ENCODE measurements at places on chromosomes 16 and 17.
A peak's percentile ranks its signal among the peaks of the same experiment; 100 is the strongest.

GRCh38 chr17:72928454-72929136 is 163.9 kb downstream of the SLC39A11 start:
- DNase-seq: no peak

GRCh38 chr17:60910415-60910814 is 232.8 kb downstream of the BCAS3 start:
- no peak for DNase-seq

DNA sequence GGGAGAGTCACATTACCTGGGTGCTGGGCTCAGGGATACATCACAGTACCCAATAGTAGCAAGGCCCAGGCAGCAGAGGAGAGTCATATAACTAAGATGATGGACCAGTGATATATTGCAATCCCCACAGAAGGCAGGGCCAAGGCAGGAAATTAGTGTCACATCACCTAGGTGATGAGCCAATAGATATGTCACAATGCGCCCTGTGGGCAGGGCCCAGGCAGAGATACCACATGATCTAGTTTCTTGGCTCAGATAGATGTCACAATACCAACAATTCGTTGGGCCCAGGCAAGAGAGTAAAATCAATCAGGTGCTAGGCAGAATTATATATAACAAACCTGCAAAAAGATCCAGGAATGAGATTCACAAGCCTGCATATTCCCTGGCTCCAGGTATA is 2111.5 kb downstream of the TP53TG3F start:
- no peak for DNase-seq

- no peak for DNase-seq
These were observed 81.1 kb downstream of the ADAMTS18 start for GRCh38 chr16:77353587-77354263.

DNA sequence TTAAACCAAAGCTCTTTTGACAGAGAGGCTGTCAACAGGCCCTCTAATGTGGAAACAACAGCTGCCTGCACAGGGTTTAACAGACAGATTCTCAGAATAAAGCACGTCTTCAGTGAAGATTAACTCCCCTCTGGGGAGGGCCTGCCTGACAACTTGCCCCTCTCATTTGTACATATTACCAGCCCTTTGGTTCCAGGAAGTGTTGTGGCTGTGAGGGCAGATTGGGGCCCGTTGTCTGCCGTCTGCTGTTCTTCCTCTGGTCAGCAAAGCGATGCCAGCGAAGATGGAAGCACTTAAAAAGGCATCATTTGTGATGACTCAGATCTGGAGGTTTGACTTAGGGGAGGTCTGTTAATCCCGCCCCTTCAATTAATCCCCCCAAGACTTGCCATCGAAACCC is 177.0 kb upstream of the IRX6 start:
- no peak for DNase-seq

DNA sequence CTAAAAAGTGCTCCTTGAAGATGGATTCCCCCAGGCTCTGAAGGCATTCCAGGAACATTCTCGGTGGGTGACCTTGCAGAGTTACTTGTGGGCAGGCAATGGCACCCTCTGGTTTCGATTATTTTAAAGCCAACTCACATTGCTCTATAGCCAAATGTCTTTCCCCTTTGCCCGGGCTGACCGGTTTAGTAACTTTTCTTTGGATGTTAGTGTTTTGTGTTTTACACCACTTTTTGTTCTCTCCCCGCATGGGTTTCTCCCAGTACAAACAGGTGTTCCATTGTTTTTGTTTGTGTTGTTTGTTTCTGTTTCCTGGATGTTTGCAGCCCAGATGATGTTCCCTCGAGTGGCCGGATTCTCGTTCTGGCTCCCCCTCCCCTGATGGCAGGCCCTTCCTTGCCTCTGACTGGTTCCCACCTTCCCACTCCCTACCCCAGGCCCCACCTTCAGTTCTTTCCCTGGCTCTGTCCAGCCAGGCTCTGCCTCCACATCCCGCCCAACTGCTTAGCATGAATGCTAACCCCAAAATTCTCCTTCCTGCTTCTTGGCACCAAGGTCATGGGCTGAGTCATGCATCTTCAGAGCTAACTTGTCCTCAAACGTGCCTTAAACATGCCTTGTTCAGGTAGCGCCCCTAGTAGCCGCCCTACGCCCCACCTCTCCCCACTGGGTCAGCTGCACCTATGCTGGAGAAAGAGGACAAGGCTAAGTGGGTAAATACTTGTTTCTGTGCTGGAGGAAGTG is 40.6 kb downstream of the ELAC2 start:
- no peak for DNase-seq

- peak; percentile 81 for DNase-seq
These were observed 55.3 kb downstream of the WDR45B start for GRCh38 chr17:82592767-82593589.

- no peak for DNase-seq
These were observed 69.4 kb upstream of the LHX1 start for GRCh38 chr17:36867716-36868341.

GRCh38 chr17:35743626-35744328 is 9.3 kb downstream of the GAS2L2 start:
- DNase-seq: no peak

GRCh38 chr17:39926588-39927100 is 757 bp downstream of the ORMDL3 start:
- DNase-seq: no peak

DNA sequence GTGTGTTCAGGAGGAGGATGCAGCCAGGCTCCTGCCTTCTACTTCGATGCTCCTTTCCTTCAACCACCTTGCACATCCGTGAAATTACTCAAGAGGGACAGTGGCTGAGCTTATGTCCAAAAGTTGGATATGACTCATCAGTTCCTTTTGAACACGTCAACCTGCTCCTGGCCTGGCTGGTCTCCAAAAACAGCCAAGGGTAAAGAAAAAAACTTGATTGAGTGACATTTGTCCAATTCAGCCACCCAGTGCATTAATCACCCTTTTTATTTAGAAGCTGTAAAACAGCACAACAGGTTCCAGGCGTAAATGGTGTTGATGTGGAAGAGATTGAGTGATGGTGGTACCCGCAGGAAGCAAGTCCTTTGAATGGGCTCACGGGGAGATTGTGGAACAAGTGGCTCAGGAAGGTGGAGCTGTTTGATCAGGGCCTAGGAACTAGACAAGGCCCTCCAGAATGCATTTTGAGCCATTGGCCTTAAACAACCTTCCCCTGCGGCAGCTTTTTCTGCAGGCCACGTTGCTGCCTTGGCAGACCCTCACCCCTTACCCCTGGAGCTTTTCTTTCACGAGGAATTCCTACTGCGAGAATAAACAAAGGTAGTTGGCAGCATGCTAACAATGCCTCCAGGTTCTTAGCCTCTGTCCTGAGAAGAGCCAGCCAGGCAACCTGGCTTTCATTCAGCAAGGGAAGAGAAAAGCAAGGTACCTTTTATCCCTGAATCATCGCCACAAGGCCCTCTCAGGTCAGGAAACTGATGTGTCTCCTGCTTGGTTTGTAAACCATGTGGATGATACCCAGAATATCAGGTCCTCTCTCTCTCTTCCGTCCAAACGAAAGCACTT is 173.3 kb upstream of the CACNG5 start:
- peak; percentile 30 for DNase-seq

GRCh38 chr17:81706757-81707624 is 3.8 kb downstream of the MRPL12 start:
- DNase-seq: no peak

- peak; percentile 12 for DNase-seq
These were observed 146.4 kb upstream of the KCNJ16 start for GRCh38 chr17:69928611-69929010.

DNA sequence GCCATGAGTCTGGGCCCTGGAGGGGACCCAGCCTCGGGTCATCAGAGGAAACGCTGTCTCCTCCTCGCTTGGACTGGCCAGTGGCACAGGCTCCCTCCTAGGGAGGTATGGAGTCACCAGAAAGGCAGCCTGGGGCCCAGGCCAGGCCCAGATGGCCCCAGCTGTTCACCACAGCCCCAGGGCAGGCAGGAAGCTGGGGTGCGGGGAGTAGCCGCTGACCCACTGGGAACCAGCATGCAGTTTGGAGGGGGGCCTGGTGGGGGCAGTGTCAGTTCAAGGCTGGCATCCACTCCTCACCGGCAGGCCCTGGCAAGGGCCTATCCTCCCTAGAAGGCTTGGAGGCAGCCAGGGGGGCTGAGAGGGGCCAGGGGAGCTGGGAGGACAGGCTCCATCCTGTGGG is 48.8 kb downstream of the SDK2 start:
- DNase-seq: peak; percentile 30

GRCh38 chr16:945271-946047 is 25.3 kb downstream of the LMF1 start:
- no peak for DNase-seq

- no peak for DNase-seq
These were observed 169.5 kb downstream of the VPS53 start for GRCh38 chr17:545156-545555.

DNA sequence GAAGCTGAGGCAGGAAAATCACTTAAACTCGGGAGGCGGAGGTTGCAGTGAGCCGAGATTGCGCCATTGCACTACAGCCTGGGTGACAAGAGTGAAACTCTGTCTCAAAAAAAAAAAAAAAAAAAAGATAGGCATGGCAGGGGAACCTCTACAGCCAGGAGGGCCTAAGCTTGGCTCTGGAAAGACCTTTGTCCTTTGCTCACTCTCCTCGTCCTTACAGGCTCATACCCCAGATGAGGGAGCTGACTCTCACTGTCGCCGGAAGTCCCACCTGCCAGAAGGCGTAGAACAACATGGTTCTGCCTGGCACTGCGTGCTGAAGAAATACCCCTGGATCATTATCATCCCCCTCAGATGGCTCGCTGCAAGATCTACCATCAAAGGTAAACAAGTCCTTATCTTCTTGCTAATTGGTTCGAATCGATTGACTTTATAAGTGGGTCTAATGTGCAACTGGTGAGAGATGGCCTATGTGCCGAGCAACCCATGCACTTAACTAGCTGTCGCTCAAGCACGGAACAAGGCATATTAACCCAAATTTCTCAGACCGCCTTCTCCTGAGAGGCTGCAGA is 29.7 kb downstream of the RTN4RL1 start:
- no peak for DNase-seq

GRCh38 chr16:51055434-51055833 is 95.6 kb downstream of the SALL1 start:
- DNase-seq: no peak

GRCh38 chr17:16939606-16940115 is 32.3 kb downstream of the TNFRSF13B start:
- no peak for DNase-seq

DNA sequence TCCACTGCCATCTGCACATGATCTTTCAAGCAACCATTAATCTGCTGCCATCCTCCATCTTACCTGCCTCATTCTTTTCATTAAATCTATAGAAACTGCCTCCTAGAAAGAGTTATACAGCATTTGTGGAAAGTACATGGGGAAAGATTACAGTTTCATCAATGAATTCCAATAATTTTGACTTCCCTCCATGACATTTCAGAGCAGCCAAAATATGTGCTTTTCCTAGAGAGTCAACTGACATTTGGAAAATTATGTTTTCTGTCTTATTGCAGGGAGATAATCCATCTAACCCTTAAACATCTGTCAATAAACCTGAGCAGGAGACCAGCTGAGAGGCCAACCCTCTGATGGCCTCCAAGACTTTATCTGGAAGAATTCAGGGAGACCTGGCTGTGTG is 147.0 kb upstream of the CDH5 start:
- no peak for DNase-seq

GRCh38 chr16:85860413-85861094 is 38.4 kb upstream of the IRF8 start:
- DNase-seq: no peak

DNA sequence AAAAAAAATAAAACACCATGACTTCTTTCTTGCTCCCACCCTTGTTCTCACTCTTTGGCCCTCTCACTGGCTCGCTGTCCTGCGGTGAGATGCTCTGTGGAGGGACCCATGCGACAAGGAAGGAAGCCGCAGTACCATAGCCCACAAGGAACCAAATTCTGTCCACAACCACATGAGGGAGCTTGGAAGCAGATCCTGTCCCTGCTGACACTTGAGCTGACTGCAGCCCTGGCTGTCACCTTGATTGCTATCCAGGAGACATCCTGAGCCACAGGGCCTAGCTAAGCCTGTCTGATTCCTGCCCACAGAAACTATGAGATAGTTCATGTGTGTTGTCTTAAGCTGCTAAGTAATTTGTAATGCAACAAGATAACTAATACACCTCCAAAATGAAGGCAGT is 4.8 kb upstream of the MT2A start:
- DNase-seq: peak; percentile 51

DNA sequence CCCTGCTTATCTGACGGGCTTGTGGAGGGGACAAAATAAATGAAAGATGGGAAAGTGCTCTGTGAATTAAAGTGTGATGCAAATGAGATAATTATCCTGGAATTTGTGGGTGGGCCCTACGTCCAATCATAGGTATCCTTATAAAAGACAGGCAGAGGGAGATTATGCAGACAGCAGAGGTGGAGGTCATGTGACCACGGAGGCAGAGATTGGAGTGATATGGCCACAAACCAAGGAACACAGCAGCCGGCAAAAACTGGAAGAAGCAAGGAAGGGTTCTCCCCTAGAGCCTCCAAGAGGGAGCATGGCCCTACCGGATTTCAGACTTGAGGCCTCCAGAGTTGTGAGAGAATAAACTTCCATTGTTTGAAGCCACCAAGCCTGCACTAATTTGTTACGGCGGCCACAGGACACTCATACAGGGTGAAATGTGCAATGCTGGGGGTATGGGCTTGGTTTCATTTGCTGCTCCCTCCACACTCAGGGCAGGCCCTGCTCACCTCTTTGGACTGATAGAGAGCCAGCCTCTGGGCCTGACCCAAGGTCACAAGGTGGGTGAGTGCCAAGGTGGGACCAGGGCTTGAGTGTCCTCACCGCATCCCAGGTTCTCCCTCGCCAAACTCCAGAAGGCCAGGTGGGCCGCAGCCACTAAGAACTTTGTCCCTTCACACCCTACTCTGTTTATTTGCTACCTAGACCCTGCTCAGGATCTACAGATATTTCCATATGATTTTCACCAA is 149.6 kb upstream of the TNRC6C start:
- no peak for DNase-seq

DNA sequence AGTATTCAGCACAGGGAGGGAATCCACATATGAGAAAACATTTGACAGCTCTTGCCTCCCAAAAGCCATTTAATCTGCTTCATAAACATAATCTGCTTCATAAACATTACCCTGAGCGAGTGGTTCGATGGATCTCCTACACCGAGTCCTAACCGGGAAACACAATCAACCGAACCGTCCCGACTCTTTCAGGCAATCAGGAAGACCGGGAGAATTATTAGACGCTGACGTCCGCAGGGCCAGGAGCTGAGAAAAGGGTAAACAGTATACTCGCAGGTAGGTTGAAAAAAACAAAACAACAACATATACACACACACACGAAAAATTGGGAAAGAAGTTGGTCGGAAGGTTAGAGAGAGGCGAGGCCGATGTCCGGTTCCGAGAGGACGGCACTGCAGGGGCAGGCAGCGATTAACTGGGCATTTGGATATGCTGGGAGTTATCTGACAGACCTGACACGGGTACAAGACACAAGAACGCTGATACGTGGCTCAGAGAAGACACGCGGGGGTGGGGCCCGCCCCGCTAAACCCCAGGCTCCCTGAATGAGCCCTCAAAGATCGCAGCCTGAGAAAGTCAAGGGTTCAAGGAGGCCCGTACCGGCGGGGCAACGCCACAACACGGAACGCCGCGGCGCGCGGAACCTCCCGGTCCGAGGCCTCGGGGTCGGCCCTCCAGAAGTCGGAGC is 585 bp downstream of the AP1G1 start:
- peak; percentile 26 for DNase-seq
